ENCODE measurements at places on chromosomes 12 and 14. TPM values are rescaled to one million over a fixed set of nuclear protein-coding genes. Genes with fewer than 3 reads are reported as not detected.

GRCh38 chr12:32964981-32965585, 68.5 kb upstream of the PKP2 start:
- no peak for DNase-seq
- H3K27ac ChIP-seq = no peak overlapping the region
- no peaks in the 10 kb centered on the region for H3K4me1 ChIP-seq

GRCh38 chr14:74514471-74514941, 20.9 kb downstream of the ISCA2 start:
- DNase-seq = no peak
- no peak overlapping the region for H3K27ac ChIP-seq
- no peaks in the 10 kb centered on the region for H3K27me3 ChIP-seq

DNA sequence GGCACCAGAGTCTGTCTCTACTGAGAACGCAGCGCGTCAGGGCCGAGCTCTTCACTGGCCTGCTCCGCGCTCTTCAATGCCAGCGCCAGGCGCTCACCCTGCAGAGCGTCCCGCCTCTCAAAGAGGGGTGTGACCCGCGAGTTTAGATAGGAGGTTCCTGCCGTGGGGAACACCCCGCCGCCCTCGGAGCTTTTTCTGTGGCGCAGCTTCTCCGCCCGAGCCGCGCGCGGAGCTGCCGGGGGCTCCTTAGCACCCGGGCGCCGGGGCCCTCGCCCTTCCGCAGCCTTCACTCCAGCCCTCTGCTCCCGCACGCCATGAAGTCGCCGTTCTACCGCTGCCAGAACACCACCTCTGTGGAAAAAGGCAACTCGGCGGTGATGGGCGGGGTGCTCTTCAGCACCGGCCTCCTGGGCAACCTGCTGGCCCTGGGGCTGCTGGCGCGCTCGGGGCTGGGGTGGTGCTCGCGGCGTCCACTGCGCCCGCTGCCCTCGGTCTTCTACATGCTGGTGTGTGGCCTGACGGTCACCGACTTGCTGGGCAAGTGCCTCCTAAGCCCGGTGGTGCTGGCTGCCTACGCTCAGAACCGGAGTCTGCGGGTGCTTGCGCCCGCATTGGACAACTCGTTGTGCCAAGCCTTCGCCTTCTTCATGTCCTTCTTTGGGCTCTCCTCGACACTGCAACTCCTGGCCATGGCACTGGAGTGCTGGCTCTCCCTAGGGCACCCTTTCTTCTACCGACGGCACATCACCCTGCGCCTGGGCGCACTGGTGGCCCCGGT, at the start of gene PTGDR:
Gene PTGDR, plus strand, starts transcription at position 198 of the 778 bp plus-strand sequence. Its CDS starts 117 bp downstream, at position 315.
- H3K4me3 ChIP-seq = peak within 1 kb of the TSS; percentile 63
- H3K36me3 ChIP-seq = no peaks in the 10 kb centered on the region
- peak; percentile 70 for DNase-seq
- H3K4me1 ChIP-seq = no peaks in the 10 kb centered on the region
- H3K27me3 ChIP-seq = peaks cover 65% of the 10 kb centered on the region
- no peak within 1 kb of the TSS for H3K27ac ChIP-seq

GRCh38 chr12:66048218-66048834, 82.2 kb downstream of the LLPH start:
- no peaks in the 10 kb centered on the region for H3K4me1 ChIP-seq
- H3K27me3 ChIP-seq = no peaks in the 10 kb centered on the region
- no peaks in the 10 kb centered on the region for H3K36me3 ChIP-seq
- DNase-seq = no peak
- H3K27ac ChIP-seq = no peak overlapping the region

DNA sequence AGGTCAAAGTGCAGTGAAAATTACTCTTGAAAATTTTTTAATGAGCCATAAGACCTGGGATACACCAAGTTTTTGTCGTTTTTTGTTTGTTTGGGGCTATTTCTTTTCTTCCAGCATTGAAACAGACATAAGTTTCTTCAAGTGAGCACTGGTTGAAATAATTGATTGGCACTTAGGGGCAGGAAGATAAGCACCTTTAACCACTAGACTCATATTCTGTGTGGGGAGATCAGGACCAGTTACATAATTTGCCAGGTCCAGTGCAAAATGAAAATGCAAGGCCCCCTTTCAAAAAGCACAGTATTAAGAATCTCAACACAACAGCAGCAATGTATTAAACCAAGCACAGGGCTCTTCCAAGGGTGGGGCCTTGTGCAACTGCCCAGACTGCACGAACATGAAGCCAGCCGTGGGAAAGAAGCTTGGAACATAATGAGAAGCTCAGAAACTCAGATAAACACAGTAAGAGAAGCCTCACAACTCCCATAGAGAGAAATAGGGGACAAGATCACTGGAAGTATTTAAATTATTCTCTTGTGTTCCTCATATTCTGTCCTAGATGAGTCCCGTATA, 3.2 kb upstream of the TCP11L2 start:
- no peak for DNase-seq
- H3K36me3 ChIP-seq = no peaks in the 10 kb centered on the region
- H3K27me3 ChIP-seq = peaks cover 7% of the 10 kb centered on the region
- no peak overlapping the region for H3K4me3 ChIP-seq
- peaks cover 10% of the 10 kb centered on the region for H3K4me1 ChIP-seq

DNA sequence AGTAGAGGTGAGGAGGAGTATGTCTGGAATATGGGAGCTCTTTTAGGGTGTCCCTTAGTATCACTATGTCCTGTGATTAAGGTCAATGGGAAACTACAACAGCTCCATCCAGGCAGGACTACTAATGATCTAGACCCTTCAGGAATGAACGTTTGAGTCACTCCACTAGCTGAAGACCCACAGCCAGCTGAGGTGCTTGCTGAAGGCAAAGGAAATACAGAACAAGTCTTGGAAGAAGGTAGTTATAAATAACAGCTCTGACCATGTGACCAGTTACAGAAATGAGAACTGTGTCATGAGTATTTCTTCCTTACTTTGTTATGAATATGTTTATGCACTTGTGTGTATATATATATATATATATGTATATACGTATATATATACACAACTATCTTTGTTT, 40.5 kb upstream of the USP44 start:
- H3K36me3 ChIP-seq = no peaks in the 10 kb centered on the region
- H3K4me3 ChIP-seq = no peak overlapping the region

DNA sequence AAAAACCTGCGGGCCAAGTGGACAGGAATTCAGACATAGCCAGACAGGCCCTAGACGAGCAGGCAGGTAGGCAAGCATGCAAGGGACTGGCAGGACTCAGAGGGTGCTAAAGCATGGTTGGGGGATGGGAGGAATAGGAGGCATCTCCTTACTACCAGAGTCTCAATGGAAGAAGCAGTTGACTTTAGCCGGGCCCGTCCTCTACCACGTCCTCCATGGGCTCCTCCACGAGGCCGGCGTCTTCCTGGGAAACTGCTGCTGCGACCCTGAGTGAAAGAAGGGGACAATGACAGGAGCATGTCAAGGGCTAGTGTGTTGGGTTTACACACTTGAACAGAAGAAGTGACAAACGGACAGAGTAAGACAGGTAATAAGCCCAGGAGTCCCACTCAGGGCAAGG, 11.6 kb downstream of the KMT2D start:
- H3K27ac ChIP-seq = no peak overlapping the region
- no peaks in the 10 kb centered on the region for H3K4me1 ChIP-seq
- no peak for DNase-seq
- no peak overlapping the region for H3K4me3 ChIP-seq
- no peaks in the 10 kb centered on the region for H3K27me3 ChIP-seq

DNA sequence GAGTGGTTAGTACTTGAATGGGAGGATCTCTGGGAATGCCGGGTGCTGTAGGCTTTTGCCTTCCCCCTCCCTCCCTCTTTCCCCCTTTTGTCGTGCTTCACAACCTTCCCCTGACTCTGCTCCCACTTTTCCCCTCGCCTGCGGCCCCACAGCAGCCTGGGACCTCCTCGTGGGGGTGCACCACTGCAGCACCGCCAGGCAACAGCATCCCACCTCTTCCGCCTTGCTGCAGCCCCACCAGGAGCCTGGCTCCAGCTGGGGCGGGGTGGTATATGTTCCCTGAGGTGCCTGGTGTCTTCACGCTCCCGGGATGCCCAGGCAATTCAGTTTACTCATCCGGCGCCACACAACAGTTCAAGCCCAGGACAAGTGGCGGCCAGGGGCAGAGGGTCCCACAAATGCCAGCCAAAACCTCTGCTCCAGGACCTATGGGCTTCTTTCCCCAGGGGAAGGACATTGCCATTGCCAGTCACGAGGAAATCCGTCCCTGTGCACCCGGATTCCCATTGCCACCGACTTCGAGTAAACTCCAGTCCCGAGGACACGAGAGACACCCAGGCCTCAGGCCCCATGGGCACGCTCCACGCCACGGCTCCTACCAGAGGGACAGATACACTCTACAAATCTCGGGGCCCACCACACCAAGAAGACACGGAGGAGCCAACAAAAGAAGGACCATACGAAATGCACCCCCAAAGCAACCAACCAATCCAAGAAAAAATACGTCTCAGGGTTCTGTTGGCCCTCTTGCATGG, 181.7 kb downstream of the ALG10 start:
- H3K36me3 ChIP-seq = no peaks in the 10 kb centered on the region
- no peak for DNase-seq
- no peak overlapping the region for H3K27ac ChIP-seq
- H3K4me3 ChIP-seq = no peak overlapping the region
- no peaks in the 10 kb centered on the region for H3K27me3 ChIP-seq
- no peaks in the 10 kb centered on the region for H3K4me1 ChIP-seq

DNA sequence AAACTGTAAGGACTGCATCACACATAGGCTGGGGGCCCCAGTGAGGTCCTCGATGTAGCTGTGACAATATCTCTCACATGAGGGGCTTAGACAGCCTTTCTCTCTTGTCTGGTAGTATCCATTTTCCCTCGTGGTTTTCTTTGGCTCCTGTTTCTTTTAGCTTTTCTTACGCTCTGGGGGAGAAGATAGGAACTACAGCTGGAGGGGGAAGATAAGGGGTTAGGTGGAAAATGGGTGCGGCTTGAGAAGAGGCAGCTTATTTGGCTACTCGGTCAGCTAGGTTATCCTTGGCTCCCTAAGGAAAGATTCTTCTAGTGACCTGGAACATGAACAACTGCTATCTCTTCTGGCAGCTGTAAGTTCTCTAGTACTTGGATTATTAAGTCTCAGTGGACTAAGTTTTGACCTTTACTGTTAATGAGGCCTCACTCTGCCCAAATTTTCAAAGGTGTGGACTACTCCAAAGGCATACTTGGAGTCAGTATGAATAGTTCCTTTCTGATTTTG, 28.7 kb upstream of the CPNE8 start:
- H3K4me3 ChIP-seq = no peak overlapping the region
- no peak for DNase-seq
- no peak overlapping the region for H3K27ac ChIP-seq
- H3K4me1 ChIP-seq = no peaks in the 10 kb centered on the region
- H3K36me3 ChIP-seq = no peaks in the 10 kb centered on the region
- H3K27me3 ChIP-seq = no peaks in the 10 kb centered on the region

DNA sequence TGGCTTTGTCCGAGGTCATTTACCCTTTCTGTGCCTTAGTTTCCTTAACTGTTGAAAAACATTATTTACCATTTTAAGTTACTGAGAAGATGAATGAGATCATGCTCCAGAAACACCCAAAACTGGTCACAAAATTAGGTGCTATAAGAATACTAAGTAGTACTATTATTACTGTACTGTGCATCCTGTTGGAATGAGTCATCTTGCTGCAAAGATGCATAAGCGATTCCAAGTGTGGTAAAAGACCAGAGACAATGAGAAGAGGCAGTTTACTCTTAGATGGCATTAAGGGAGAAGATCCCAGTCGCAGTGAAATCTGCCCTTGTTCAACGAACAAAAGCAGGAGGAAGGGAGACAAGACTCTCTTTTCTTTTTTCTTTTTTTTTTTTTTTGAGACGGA, 4.2 kb upstream of the PLEKHA5 start:
- DNase-seq = no peak
- H3K36me3 ChIP-seq = no peaks in the 10 kb centered on the region
- H3K4me1 ChIP-seq = no peaks in the 10 kb centered on the region
- H3K27me3 ChIP-seq = no peaks in the 10 kb centered on the region

DNA sequence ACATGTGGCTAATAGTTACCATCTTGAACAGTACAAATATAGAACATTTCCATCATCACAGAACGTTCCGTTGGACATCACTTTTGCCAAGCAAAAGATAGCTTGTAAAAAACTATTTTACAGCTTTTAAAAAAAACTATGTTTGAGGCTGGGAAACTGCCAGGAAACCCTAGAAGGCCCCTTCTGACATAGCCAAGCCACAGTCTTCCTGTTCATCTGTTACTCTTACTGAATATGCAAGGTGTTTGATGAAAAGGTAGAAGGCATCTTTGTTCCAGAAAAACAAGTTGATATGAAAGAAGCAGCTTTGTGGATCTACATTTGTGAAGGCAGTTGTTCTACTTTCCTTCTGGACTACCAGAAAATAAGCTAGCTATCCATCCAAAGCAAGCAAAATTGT, 23.6 kb upstream of the WNK1 start:
- no peaks in the 10 kb centered on the region for H3K27me3 ChIP-seq
- peaks cover 5% of the 10 kb centered on the region for H3K4me1 ChIP-seq
- H3K36me3 ChIP-seq = no peaks in the 10 kb centered on the region
- DNase-seq = no peak
- H3K27ac ChIP-seq = no peak overlapping the region

DNA sequence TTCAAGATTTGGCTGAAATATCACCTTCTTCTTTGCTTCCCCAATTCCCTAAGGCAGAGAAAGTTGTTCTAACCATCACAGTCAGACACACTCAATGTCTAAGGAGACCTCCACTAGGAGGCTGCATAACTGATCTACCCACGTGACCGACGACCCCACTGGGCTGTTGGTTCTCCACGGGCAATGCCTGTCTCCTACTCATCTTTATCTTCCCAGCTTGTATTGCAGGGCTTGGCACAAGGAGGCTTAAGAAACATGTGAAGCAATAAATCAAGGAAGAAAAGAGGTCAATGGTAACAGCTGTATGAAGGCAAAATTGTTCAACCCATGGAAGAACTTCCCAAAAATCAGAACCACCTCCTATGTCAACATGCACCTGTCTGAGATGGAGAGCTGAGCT, 27.1 kb downstream of the NT5DC3 start:
- H3K4me3 ChIP-seq = no peak overlapping the region
- H3K36me3 ChIP-seq = no peaks in the 10 kb centered on the region
- no peak overlapping the region for H3K27ac ChIP-seq
- DNase-seq = no peak
- H3K27me3 ChIP-seq = no peaks in the 10 kb centered on the region
- H3K4me1 ChIP-seq = no peaks in the 10 kb centered on the region

GRCh38 chr14:64919215-64919614, 5.0 kb downstream of the CHURC1 start:
- H3K36me3 ChIP-seq = no peaks in the 10 kb centered on the region
- H3K4me3 ChIP-seq = no peak overlapping the region
- no peaks in the 10 kb centered on the region for H3K27me3 ChIP-seq
- DNase-seq = no peak
- no peak overlapping the region for H3K27ac ChIP-seq

DNA sequence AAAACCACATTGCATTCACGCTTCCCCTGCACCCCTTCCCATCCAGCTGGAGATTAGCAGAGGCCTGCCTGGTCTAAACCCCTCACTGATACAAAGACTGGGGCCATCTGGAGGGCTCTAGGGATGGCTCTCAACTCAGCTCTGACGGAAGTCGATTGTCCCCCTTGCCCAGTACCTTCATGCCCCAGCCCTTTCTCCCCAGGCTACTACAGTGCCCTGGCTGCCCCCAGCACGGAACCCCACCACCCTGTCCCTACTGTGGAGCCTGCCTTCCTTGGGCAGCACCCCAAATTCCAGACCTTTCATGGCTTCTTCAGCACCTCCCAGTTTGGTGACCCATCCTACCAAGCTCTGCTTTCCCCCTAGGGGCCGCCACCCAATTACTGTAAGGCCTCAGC, 25.6 kb downstream of the ZFP36L1 start:
- no peak overlapping the region for H3K4me3 ChIP-seq
- no peaks in the 10 kb centered on the region for H3K36me3 ChIP-seq

AMDHD1 gene
- 1.1 TPM for total RNA-seq
